Urinary bladder (tissue), 4 donors: ENCODE measurements at places on chromosomes 3 and 15. TPM values are rescaled to one million over a fixed set of nuclear protein-coding genes. Genes with fewer than 3 reads are reported as not detected.

Gene MKRN2OS
- 0.33 TPM for polyA plus RNA-seq

Gene FANCD2OS
- polyA plus RNA-seq = not detected

Gene KCNH8
- polyA plus RNA-seq = 0.10 TPM

Gene RNF7
- 102 TPM for polyA plus RNA-seq

Gene TLR9
- polyA plus RNA-seq = 0.33 TPM

Gene ADAM10
- polyA plus RNA-seq = 45.6 TPM

Gene GPR62
- 0.32 TPM for polyA plus RNA-seq

Gene C3orf22
- polyA plus RNA-seq = not detected

Gene RTP1
- not detected for polyA plus RNA-seq

Gene PTH1R
- 26.4 TPM for polyA plus RNA-seq

Gene PEX5L
- polyA plus RNA-seq = 0.03 TPM

Gene ZNF654
- 6.2 TPM for polyA plus RNA-seq

Gene KBTBD12
- 1.1 TPM for polyA plus RNA-seq
